ENCODE measurements at places on chromosomes 7 and 10.

- H3K4me3 ChIP-seq: no peak overlapping the region
- no peaks in the 10 kb centered on the region for H3K4me1 ChIP-seq
- H3K27me3 ChIP-seq: no peaks in the 10 kb centered on the region
- DNase-seq: no peak
Observed at GRCh38 chr7:153414288-153414629, 637.9 kb upstream of the DPP6 start.

DNA sequence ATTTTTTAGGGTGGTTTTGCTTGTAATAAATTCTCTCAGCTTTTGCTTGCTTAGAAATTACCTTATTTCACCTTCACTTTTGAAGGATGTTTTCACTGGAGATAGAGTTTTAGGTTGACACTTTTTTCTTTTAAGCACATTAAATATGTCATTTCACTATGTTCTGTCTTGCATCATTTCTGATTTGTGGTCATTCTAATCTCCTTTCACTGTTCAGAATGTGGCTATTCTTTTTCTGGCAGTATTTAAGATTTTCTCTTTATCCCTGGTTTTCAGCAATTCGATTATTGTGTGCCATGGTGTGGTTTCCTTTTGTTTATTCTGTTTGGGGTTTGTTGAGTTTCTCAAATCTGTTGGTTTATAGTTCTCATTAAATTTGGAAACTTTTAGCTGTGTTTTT, 1065.6 kb downstream of the KCNMA1 start:
- H3K27me3 ChIP-seq: no peaks in the 10 kb centered on the region
- no peaks in the 10 kb centered on the region for H3K4me1 ChIP-seq
- peaks cover 7% of the 10 kb centered on the region for H3K36me3 ChIP-seq
- no peak for DNase-seq

DNA sequence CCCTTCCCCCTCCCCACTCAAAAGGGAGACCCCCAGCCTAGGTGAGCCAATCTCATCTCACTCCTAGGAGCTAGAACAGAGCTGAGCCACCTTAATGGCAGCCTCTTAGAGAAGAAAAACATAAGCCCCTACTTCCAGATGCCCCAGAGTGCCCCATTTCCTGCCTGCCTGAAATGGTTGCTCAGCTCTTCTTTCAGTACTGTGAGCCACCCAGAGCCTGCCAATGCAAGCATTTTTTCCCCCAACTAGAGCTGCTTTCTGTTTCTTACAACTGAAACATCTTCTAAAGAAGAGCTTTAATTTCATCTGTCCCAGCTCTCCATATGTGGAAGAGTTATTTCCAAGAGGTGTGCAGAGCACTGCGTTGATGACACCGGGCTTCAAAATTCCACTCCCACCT, 136.7 kb downstream of the PLPP4 start:
- no peaks in the 10 kb centered on the region for H3K4me1 ChIP-seq
- H3K27me3 ChIP-seq: no peaks in the 10 kb centered on the region
- H3K36me3 ChIP-seq: no peaks in the 10 kb centered on the region
- no peak overlapping the region for H3K4me3 ChIP-seq

- H3K27ac ChIP-seq: no peak overlapping the region
- no peaks in the 10 kb centered on the region for H3K27me3 ChIP-seq
- H3K4me1 ChIP-seq: no peaks in the 10 kb centered on the region
Observed at GRCh38 chr7:137879357-137880158, 32.8 kb upstream of the DGKI start.

DNA sequence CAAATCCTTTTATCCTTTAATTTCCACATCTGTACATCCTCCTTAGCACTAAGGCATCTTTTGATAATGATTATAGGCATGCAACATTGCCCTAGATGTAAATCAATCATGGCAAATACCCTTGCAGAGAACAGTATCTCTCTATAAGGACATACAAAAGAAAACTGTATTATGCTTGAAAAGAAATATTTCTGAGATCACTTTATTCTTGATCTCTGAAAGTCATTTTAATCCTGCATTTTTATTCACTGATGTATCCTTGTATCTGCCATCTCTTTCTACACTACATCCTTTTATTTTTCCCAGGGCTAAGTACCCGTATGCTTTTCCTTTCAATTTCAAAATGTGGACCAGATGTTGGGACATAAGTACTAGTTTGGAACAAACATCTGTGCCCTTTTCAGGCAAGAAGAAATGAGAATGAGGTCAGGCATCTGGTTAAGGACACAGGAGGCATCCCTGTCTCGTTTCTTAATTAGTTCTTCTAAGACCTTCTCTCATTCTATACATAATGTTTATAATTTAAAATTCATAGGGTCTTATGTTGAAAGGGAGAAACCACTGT, 338.6 kb downstream of the CNTNAP2 start:
- H3K4me3 ChIP-seq: no peak overlapping the region
- H3K27ac ChIP-seq: no peak overlapping the region
- H3K27me3 ChIP-seq: no peaks in the 10 kb centered on the region
- H3K36me3 ChIP-seq: no peaks in the 10 kb centered on the region
- no peak for DNase-seq
- H3K4me1 ChIP-seq: no peaks in the 10 kb centered on the region

DNA sequence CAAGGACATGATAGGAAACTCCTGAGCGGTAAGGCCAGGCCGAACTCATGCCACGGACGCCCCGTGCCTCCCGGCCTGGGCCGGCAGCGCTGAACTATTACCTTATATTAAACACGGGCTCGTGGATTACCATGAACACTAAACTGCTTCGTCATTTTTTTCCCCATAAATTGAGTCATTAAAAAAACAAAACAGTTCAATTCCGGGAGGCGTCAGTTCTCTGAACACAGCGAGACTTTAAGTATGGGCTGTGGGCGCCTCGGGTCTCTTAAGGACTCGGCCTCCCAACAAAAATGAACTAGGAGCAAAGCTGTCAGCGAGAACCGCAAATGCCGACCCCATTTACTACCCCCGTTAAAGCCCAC, 519 bp downstream of the PITRM1 start:
- peaks cover 18% of the 10 kb centered on the region for H3K4me1 ChIP-seq
- DNase-seq: peak; percentile 32
- peaks cover 25% of the 10 kb centered on the region for H3K36me3 ChIP-seq

- H3K27ac ChIP-seq: no peak overlapping the region
- peaks cover 24% of the 10 kb centered on the region for H3K27me3 ChIP-seq
- H3K4me1 ChIP-seq: peaks cover 22% of the 10 kb centered on the region
- H3K4me3 ChIP-seq: peak overlapping the region; percentile 46
- H3K36me3 ChIP-seq: no peaks in the 10 kb centered on the region
Observed at GRCh38 chr7:16753932-16754855, 639 bp downstream of the TSPAN13 start.

GRCh38 chr7:27972276-27972675, 208.3 kb downstream of the JAZF1 start:
- no peaks in the 10 kb centered on the region for H3K36me3 ChIP-seq
- H3K27ac ChIP-seq: no peak overlapping the region
- no peak for DNase-seq
- H3K4me3 ChIP-seq: no peak overlapping the region
- no peaks in the 10 kb centered on the region for H3K4me1 ChIP-seq
- H3K27me3 ChIP-seq: no peaks in the 10 kb centered on the region

- no peaks in the 10 kb centered on the region for H3K4me1 ChIP-seq
- DNase-seq: no peak
- no peak overlapping the region for H3K27ac ChIP-seq
- no peaks in the 10 kb centered on the region for H3K36me3 ChIP-seq
Observed at GRCh38 chr10:67670401-67670800, 25.6 kb downstream of the CTNNA3 start.

GRCh38 chr10:62250594-62251198, 17.9 kb downstream of the RTKN2 start:
- no peaks in the 10 kb centered on the region for H3K36me3 ChIP-seq
- H3K27me3 ChIP-seq: no peaks in the 10 kb centered on the region
- H3K4me3 ChIP-seq: no peak overlapping the region
- no peaks in the 10 kb centered on the region for H3K4me1 ChIP-seq
- DNase-seq: no peak

DNA sequence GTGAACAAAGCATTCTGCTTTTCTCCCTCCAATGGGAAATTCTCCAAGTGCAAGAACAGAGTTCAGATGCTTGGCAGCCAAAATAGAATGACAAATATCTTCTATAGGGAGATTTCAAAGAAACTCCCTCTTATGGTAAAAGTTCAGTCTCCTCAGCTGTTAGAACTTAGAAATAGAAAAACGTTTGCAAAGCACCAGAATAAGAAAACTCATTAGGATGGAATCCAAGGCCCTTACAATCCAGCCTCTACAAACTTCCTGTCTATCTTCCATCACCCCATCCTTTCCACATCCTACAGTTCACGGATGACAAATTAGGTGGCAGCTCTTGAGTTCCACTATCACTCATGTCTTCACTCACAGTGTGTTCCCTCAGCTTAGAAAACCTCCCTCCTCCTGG, 25.7 kb downstream of the FAM13C start:
- no peak overlapping the region for H3K27ac ChIP-seq
- no peaks in the 10 kb centered on the region for H3K4me1 ChIP-seq

DNA sequence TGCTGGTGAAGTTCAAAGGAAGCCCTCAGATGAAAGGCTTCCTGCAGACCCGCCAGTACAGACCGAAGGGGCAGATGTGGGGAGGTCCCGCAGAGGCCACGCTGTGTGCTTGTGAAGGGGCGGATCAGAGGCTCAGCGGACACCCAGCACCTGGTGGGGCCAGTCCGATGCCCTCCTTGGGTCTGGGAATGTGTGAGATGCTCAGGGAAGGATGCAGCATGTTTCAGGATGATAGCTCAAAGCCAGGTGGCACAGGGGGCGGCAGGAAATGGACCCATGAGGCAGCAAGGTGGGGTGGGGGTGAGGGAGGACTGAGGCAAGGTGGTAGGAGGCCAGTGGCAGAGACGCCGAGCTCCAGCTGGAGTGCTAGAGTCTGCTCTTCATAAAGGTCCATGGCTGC, 27.9 kb upstream of the HSPA12A start:
- no peak for DNase-seq
- H3K27me3 ChIP-seq: no peaks in the 10 kb centered on the region
- H3K4me3 ChIP-seq: no peak overlapping the region
- H3K4me1 ChIP-seq: no peaks in the 10 kb centered on the region
- H3K36me3 ChIP-seq: no peaks in the 10 kb centered on the region

DNA sequence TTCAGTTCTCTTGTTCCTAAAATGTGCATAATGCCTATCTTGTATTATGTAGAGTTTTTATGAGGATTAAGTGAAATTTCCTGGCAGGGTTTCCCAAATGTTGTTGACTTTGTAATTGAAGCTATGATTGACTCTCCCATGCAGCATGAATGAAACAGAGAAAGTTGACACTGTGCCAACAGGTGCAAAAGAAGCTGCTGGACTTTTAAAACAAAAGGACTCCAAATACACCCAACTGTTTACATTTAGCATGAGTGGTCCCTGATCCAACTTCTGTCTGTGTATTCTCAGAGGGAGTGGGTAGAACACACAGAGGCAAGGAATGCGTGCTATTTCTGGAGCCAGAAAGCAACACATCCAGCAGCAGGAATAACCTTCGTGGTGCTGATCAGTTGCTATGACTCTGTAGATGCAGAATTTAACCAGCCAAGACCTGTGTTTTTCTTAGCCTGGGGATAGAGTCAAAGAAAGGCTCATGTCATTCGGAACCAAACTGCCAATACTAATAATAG, 14.4 kb upstream of the RBM20 start:
- DNase-seq: no peak
- H3K36me3 ChIP-seq: no peaks in the 10 kb centered on the region
- no peak overlapping the region for H3K4me3 ChIP-seq
- H3K4me1 ChIP-seq: no peaks in the 10 kb centered on the region
- no peaks in the 10 kb centered on the region for H3K27me3 ChIP-seq

DNA sequence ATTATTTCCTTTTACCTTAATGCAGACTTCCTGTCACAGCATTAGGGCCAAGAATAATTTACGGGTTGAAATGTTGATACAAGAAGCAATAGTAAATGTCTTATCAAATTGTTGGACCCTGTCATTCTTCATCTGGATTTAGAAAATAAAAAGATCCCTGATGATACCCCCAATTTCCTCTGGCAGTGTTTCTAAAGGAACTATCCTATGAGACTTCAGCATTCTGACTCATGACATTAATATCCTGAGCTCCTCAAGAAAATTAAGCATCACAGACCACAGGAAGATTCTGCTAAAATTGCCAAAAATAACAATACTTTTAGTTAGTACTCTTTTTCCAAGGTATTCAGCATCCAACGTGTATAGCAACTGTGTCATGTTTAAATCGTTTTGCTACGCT, 490.5 kb upstream of the ANKRD30A start:
- no peaks in the 10 kb centered on the region for H3K4me1 ChIP-seq
- DNase-seq: no peak
- no peaks in the 10 kb centered on the region for H3K36me3 ChIP-seq
- no peaks in the 10 kb centered on the region for H3K27me3 ChIP-seq

DNA sequence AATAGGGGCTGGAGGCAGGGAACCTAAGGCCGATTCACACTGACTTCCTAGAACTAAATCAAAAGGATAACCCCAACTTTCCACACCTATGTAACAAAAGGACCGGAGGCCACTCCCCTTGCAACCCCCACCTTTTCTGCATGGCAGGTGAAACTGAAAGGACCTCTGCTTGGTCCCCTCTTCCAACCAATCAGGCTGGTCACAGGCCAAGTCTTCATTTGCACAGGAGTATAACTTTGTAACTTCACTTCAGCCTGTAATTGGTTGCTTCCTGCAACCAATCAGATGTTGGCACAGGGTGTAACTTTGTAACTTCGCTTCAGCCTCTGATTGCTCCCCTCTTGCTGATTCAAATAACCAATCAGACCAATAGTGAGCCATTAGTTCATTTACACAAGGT, 190.0 kb downstream of the FAM107B start:
- H3K27ac ChIP-seq: no peak overlapping the region
- no peaks in the 10 kb centered on the region for H3K27me3 ChIP-seq
- H3K4me1 ChIP-seq: peaks cover 48% of the 10 kb centered on the region
- H3K4me3 ChIP-seq: no peak overlapping the region
- peaks cover 41% of the 10 kb centered on the region for H3K36me3 ChIP-seq

GRCh38 chr7:105635197-105635596, 53.9 kb upstream of the EFCAB10 start:
- H3K4me3 ChIP-seq: no peak overlapping the region
- peaks cover 88% of the 10 kb centered on the region for H3K36me3 ChIP-seq
- DNase-seq: no peak
- H3K27me3 ChIP-seq: no peaks in the 10 kb centered on the region

GRCh38 chr10:34434119-34434594, 380.9 kb downstream of the PARD3 start:
- no peak overlapping the region for H3K4me3 ChIP-seq
- H3K36me3 ChIP-seq: no peaks in the 10 kb centered on the region
- DNase-seq: no peak
- H3K27ac ChIP-seq: no peak overlapping the region
- no peaks in the 10 kb centered on the region for H3K27me3 ChIP-seq

DNA sequence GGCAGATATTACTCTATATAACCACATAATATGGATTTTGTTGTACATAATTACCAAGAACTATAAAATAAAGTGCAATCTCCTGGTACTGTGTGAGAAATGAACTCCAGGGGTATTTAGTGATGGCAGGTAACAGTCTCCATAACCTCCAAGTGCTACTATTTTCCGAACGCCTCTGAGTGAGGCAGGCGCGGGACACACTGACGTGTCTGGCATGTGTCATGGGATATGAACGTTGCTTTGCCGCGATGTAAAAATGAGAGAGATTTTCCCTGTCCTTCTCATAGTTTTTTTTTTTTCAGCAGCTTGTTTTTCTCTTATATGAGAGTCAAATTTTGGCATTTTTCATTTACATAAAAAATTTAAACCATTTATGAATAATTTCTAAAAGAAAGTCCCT, 3.6 kb downstream of the ADARB2 start:
- H3K27ac ChIP-seq: no peak overlapping the region
- no peak overlapping the region for H3K4me3 ChIP-seq
- no peak for DNase-seq

- peaks cover 23% of the 10 kb centered on the region for H3K36me3 ChIP-seq
- H3K4me1 ChIP-seq: peaks cover 73% of the 10 kb centered on the region
- peak overlapping the region; percentile 61 for H3K4me3 ChIP-seq
- no peaks in the 10 kb centered on the region for H3K27me3 ChIP-seq
- peak overlapping the region; percentile 97 for H3K27ac ChIP-seq
Observed at GRCh38 chr7:6436385-6436685, 11.4 kb downstream of the DAGLB start.

All from CD14-positive monocyte (primary cell).